ENCODE measurements at places on chromosomes 5 and 9.
A peak's percentile ranks its signal among the peaks of the same experiment; 100 is the strongest.

- no peak for DNase-seq
These were observed 2141.0 kb upstream of the ACO1 start for GRCh38 chr9:30243467-30243866.

DNA sequence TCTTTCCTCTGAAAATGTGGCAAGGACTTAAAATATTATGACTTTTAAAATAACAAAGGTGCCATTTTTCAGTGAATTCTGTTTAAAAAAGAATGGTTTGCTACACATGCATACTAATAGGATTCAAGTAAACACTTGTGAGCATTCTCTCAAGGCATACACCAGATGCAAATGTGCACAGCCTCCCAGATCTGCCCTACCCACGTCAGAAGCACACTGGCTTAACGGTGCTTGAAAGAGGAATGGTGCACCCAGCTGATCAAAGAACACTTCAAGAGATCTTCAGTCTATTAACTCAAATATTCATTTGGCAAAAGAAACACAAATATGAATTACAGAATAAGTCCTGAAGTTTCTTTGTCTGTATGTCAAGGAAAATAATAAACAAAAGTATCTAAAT lies 15.8 kb downstream of the GABRB2 start:
- DNase-seq: no peak

GRCh38 chr9:109904666-109905065 lies 124.7 kb downstream of the PALM2AKAP2 start:
- no peak for DNase-seq

- DNase-seq: no peak
These were observed 98.4 kb downstream of the SCAMP1 start for GRCh38 chr5:78458843-78459242.

DNA sequence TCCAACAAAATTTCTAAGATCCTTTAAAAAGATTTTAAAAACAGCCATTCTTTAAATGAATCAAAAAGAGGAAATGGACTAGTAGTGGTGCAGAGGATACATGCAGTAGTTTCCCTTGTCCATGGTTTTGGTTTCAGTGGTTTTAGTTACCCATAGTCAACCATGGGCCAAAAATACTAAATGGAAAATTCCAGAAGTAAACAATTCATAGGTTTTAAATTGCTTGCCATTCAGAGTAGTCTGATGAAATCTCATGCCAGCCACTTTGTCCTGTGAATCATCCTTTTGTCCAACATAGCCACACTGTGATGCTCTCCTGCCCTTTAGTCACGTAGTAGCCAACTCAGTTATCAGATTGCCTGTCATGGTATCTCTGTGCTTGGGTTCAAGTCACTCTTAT lies 286.1 kb downstream of the ANXA1 start:
- no peak for DNase-seq

GRCh38 chr5:75961818-75962217 lies 121.4 kb upstream of the SV2C start:
- DNase-seq: no peak

- DNase-seq: no peak
These were observed 40.2 kb downstream of the NTNG2 start for GRCh38 chr9:132201780-132202703.

DNA sequence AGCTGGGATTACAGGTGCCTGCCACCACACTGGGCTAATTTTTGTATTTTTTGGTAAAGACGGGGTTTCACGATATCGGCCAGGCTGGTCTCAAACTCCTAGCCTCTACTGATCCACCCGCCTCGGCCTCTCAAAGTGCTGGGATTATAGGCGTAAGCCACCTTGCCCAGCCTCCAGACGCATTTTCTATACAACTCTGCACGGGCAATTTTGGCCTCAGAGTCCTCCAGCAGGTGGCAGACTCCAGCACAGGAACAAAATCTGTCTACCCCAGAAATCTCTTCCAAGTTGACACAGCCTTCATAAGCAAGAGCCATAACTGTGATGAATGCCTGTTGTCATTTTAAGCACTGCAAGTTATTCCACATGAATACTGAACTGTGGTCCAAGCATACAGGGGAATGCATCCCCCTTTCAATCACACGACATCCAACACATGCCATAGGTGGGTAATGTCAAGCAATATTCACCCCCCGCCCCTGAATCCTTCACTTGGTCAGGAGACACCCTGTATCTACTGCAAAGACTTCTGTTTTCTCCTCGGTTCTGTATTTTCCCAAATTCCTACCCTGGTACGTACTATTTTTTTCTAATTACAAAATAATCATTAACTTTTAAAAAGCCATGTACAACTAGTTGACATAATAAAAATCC lies 50.8 kb downstream of the ALDH7A1 start:
- peak; percentile 40 for DNase-seq

GRCh38 chr5:178339272-178339671 lies 106.7 kb upstream of the PHYKPL start:
- no peak for DNase-seq

GRCh38 chr9:1179366-1179765 lies 129.2 kb downstream of the DMRT2 start:
- no peak for DNase-seq

GRCh38 chr9:111051400-111051799 lies 13.1 kb upstream of the LPAR1 start:
- peak; percentile 27 for DNase-seq

- DNase-seq: no peak
These were observed 15.0 kb upstream of the IL12B start for GRCh38 chr5:159345336-159345735.

- no peak for DNase-seq
These were observed 467.5 kb upstream of the PAPPA start for GRCh38 chr9:115686069-115686468.

DNA sequence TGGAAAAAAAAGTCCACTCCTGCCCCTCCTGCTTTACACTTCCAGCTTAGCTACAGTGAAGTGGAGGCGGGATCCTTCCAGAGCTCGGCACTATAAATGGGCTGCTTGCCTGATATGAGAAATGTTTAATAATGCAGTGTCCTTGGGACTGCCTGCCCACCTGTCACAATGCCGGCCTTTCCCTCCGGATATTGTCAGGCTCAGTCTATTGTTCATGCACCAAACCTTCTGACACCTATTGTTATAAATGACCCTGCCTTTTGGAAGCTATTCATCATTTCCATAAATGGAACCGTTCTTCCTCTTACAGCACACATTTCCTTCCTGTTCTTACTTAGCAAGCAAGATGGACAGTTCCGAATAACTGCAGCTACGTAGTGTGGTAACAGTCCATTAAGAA lies 146.3 kb downstream of the DMAC1 start:
- DNase-seq: no peak

DNA sequence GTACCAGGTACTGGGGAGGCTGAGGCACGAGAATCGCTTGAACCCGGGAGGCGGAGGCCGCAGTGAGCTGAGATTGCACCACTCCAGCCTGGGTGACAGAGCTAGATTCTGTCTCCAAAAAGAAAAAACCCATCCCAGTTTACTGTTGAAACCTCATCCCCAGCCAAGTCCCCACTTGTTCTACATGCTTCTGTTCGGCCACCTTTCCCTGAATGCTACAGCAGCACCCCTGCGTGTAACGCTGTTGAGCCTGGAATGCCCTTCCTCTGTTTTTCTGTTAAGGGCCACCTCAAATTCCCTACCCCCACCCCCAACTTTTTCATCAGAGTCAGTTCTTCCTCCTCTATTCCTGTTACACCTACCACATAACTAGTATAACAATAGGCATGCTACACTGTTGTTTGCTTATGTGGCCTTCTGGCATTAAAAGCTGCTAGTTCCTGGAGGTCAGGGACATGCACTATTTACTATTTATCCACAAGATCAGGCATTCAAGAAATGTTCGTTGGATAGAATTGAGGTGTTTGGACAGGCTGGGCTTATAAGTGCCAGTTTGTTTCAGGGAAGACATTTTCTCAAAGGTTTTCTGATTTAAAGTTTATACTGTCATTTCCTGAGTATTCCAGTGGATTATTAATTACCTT lies 47.1 kb upstream of the C5orf47 start:
- DNase-seq: no peak

DNA sequence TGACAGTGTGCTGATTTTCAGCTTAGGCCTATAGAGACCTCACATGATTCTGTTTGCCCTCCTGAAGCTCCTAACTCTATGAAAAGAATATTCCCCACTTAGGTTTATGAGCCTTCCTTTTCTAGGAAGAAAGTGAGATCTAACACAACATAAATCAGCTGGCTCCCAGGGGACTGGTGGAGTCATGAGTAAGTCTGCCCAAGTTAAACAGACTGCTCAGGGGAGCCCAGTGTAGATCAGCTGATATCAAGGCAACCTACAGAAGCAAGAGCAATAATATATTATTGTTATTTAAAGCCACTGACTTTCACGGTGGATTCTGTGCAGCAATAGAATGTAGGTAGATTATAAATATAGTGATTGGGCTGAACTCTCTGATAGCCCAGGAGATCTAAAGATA lies 1978.6 kb upstream of the CDH6 start:
- no peak for DNase-seq

GRCh38 chr5:6084376-6084775 lies 294.0 kb downstream of the MED10 start:
- DNase-seq: no peak

GRCh38 chr5:134101686-134102439 lies 12.6 kb upstream of the TCF7 start:
- DNase-seq: peak; percentile 17

DNA sequence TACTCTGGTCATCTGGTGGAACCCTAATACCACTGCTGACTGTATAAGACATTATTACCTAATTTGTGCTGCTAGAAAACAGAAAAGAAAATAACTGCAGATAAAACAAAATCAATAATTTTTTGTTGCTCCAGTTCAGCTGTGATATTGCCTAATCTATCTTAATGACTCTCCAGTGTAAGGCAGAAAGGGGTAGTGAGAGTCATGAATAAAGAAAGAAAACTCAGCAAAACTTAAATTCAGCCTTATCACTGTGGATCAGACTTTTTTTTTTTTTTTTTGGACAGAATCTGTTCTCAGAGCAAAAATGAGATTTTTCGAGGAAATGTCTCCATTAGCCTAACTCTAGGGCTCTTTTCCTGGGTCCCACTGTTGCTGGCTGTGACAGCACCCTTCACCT lies 1.1 kb upstream of the DOCK2 start:
- DNase-seq: no peak

DNA sequence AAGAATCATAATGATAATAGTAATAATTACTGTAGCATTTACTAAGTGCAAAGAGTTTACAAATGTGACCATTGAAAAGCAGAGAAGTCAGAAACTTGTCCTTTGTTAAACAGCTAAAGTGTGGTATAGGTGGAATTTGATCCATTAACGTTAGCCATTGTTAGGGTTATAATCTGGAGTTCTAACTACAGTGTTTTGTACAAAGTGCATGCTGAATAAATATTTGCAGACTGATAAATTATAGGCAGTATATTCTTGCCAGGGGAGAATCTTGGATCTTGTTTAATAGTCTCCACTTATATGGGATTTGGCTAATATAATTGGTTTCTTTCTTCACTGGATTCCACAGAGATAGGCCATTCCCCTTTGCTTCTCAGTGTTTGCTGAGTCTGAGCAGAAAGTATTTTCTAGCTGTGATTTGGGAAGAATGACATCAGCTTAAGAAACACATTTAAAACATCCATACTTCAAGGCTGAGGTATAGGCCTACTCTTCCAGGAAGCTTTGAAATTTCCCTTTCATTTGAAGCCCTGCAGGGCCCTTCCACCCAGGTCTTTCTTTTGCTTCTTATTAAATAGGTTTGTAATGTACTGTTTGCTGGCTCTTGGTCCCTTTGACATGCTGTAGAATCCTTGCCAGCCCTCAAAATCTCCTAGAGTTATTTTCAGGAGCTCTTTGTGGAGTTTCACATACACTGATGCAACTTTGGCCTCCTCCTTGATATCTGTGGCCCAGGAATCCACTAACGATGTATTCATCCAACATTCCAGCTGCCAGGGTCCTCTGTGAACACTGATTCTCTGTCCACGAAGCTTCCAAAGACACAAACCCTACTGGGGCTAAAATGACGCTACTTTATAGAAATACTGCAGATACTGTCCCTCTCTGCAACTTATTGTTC lies 51.4 kb downstream of the ATP10B start:
- DNase-seq: no peak

DNA sequence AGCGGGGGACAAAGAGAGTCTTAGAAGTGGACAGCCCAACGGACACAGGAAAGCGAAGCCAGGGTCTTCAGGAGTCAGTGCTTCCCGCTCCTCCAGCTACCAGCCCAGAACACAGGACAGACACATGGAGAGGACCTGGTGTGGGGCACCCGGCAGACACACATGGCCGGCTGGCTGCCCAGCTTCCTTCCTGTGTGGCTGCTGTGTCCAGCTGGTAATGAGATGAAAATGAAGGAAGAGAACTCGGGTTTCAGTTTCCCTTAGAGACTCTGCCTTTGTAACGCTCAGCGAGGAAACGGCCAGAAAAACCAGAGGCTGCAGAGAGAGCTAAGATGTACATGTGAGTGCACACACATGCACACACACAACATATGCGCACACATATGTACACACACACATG lies 87.5 kb downstream of the SECISBP2 start:
- no peak for DNase-seq

GRCh38 chr5:172839669-172840431 lies 5.8 kb downstream of the ERGIC1 start:
- DNase-seq: no peak

DNA sequence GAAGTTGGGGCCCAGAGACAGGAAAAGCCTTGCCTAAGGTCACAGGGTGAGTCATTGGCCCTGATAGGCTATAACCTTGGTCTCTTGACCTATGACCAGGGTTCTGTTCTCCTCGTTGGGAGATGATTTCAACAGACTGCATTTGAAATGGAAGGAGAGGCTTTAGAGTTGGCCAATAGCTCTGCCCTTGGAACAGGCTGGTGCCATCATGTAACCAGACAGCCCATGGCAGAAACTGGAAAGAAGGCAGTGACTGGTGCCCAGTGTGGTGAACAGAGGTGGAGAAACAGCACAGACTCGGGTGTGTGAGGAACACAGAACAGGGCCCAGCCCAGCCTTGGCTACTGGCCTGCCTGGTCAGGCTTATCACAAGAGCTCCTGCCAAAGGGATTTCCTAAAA lies 109.8 kb upstream of the SLC25A48 start:
- DNase-seq: no peak

DNA sequence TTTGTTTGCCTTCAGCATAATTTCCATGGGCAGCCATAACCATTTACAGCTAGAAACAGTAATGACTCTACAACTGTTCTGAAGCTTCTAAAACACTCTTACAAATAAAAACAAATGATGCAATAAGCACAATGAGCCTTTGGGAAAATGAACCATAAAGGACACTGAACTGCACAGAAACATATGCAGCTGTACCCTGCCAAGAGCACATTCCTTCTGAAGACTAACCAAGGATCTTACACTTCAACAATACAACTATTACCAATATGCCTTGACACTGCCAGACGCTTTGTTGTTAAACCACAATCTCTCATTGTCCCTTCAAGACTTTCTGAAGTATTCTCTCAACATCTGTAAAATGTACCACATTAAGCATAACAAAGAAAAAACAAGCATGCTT lies 104.2 kb upstream of the HMHB1 start:
- DNase-seq: no peak

DNA sequence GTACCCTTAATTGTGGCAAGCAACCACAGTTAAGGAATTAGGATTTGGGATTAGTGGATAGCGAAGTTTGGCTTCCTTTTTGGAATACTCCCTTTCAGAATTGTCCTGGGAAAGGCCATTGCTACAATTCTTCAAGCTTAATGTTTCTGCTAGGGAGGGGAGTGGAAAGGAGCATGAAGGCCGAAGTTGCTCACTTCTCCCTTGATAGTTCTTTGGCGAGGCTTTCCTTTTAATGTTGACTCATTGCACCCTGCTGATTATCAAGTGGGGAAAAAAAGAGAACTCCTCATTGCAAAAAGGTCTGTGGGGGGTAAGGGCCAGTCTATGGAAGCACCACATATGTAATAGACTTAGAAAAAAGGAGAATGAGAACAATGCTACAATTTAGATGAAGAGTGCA lies 30.7 kb downstream of the GRIN3A start:
- DNase-seq: no peak
